ENCODE measurements at places on chromosomes 1 and 21.
A peak's percentile ranks its signal among the peaks of the same experiment; 100 is the strongest.

- peak; percentile 94 for DNase-seq
These were observed 1.5 kb upstream of the PTP4A2 start for GRCh38 chr1:31939484-31940329.

GRCh38 chr1:100528871-100529270, 9.1 kb upstream of the GPR88 start:
- no peak for DNase-seq

DNA sequence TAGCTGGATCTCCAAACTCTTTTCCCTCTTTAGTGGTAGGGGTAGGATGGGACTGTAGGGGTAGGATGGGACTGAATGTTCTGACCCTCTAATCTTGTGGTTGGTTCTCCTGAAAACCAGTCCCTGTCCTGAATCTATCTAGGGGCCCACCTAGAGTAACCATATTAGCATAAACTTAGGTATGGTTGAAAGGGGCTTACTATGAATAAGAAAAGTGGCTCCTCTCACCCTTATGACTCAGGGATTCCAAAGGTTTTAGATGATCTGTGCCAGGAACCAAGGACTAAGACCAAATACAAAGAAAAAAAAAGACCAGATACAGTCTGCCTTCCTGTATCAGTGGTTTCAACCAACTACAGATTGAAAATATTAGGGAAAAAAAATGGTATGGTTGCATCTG, 28.9 kb downstream of the RNF2 start:
- peak; percentile 80 for DNase-seq

DNA sequence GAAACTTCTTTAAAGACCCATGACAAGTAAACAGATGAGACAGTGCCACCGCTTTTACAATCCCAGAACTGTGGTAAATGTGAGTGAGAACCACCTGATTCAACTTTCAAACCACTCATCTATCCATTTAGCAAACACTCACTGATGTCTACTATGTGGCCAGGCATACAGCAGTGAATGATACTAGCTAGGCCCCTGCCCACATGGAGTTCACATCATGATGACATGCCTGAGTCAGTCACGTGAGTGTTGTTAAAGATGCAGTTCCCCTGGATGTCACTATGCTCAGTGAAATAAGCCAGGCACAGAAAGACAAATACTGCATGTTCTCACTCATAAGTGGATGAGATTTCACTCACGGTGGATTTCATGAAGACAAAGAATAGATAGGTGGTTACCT, 28.4 kb downstream of the STX6 start:
- no peak for DNase-seq

GRCh38 chr21:29640080-29640508, 299.7 kb downstream of the GRIK1 start:
- no peak for DNase-seq

DNA sequence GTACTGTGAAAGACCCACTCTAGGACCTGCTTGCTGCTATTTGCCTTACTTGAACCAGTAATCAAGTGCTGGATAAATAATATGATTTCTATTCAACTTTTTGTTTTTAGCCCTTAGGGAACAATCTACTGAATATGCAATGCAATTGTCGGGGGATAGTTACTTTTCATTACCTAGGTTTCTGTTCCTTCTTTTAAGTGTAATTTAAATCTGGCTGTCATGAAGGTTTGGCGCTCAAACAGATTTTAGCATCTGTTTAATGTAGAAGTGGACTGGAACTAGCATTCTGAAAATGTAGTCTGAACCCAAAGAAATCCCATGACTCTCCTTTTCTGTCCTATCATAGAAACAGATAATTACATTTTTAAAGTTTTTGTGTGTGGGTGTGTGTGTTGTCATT, 4.8 kb downstream of the MGST3 start:
- no peak for DNase-seq

DNA sequence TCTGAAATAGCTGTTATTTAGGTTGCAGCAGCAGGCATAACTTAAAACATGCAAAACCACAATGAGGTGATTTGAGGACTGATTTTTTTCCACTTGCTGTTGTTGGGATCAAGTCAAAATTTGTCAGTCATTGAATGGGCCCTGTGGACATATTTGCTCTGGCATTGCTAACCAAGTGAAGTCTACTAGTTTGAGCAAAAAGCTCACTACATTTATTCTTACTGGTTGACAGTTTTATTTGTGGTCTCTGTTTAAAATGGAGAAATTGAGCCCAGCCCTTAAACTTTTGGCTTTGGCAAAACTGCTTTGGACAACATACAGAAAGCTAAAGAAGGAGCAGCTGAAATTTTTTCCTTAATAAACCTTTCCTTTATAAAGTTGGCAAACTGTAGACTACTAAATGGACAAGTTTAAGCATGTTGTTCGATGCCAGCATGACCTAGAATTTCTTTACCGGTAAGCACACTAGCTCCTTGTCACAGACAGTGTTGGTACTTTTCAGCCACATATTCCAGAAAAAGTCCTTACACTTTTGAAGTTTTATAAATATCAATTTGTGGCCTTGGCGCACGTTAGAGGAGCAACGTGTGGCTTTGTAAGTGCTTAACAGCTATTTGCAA, 234.6 kb downstream of the USP25 start:
- no peak for DNase-seq

- peak; percentile 79 for DNase-seq
These were observed at the start of gene AGTRAP for GRCh38 chr1:11735854-11736745. Gene AGTRAP (plus strand): TSS chr1:11736136. CDS start chr1:11736209, 73 bp downstream.

DNA sequence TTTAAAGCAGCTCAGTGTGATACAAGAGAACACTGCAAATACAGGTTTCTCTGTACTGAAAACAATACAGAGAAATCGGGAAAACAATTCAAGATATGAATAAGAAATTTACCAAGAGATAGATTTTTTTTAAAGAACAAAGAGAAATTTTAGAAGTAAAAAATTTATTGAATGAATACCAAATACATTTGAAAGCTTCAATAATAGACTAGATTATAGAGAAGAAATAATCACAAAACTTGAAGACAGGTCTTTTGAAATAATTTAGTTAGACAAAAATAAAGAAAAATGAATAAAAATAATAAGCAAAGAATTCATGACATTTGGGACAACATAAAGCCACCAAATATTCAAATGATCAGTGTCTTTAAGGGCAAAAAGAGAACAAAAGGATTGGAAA, 13.6 kb upstream of the FMO4 start:
- DNase-seq: no peak

DNA sequence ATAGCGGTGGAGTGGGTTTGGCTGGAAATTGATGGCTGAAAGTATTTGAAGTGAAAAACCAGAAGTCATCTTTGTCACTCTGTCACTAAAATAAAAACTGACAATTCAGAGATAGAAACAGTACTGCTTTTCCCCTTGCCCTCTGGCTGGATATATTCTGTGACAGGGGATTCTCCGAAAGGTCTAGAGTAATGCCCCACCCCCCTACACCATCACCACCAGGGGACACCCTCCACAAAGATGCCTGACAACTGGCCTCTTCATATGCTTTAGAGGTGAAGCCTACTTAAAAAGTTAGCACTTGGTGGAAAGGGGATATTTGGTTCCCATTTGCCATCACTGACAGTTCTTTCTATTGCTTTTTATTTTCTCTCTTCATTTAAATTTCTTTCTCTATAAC, 73.5 kb downstream of the SGIP1 start:
- no peak for DNase-seq

DNA sequence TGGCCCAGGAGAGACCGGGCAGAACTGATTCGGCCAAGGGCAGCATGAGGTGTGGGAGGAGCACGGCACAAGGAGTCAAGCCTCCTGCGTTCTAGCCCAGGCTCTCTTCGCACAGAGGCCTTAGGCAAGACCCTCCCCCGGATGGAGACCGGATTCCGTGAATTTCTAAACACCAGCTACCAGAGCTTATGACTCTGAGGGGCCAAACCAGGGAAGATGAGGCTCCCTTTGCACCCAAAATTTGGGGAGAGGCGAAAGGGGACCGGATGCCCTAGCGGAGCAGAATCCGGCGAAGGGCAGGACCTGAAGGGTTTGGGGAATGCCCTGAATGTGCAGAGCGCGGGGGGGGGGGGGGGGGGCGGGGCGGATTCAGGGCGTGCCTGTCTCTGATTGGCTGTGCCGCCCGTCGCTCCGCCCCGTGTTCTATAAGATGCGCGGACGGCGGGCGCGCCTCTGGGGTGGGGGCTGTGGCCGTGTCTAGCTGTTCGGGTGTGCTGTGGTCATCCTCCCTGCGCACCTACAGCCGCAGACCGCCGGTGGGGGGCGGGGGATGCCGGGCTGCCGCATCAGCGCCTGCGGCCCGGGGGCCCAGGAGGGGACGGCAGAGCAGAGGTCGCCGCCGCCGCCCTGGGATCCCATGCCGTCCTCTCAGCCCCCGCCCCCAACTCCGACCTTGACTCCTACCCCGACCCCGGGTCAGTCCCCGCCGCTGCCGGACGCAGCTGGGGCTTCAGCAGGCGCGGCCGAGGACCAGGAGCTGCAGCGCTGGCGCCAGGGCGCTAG, at the start of gene TRNP1:
Gene TRNP1 (plus strand): TSS at position 456 of the 783 bp plus-strand sequence. CDS start 95 bp downstream, at position 551.
- peak; percentile 86 for DNase-seq

- no peak for DNase-seq
These were observed 181.8 kb downstream of the RRAGC start for GRCh38 chr1:38677756-38678155.

DNA sequence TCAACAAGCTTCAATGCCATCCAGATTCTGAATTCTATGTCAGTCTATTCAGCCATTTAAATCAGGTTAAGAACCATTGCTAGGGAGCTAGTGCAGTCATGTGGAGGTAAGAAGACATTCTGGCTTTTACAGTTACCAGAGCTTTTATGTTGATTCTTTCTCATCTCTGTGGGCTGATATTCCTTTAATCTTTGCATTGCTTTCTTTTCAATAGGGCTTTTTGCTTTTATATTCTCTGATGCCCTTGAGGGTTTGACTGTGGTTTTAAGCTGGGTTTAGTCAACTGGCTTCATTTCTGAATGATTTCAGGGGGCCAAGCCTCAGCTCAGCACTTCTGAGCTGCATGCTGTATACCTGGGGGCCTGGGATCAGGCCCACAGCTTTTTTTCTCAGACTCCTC, 51.0 kb upstream of the GORAB start:
- DNase-seq: no peak

- DNase-seq: no peak
These were observed 345.7 kb downstream of the ZNF326 start for GRCh38 chr1:90340606-90341005.

DNA sequence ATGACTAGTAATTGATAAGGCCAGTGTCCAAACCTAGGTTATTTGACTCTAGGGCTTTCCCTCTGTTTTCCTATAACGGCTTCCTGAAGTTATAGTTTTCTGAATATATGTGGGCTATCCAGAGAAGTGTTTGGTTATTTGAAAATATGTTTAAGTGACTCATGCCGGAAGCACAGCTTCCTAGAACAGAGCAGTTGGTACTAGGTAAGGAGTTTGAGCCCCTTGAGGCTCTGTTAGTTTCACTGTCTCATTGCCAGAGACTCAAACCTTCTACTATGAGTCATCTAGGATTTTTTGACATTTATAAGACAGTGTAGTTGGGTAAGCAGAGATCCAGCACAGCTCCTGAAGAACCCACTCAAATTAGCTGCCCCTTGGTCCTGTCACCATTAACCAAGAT, 27.1 kb upstream of the LEPR start:
- peak; percentile 37 for DNase-seq

- DNase-seq: peak; percentile 31
These were observed 90.5 kb downstream of the LIPI start for GRCh38 chr21:14120091-14120734.

DNA sequence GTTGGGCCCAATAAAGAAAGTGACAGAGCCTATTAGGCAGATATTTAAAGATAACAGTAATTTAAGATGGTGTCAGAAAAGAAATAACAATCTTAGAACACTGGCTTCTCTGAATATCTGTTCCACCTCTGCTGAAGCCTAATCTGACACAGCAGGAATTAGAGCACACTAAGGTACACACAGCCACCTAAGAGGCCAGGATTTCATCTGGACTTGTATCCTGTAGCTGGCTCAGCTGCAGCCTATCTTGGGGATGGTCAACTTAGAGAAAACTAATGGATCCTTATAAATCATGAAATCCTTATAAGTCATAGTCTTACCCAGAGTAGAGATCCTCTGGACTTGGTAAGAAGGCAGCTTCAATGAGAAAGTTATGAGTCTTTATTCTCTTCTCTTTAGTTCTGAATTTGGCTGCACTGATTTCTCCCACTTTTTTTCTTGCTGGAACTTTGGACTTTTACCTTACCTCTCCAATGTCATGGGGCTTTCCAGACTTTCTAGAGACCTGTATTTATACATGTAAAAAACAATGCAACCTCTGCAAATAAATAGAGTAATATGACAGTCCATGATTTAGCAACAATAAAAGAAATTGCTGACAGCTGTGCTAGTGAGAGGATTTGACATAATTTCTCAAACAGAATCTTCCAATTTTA, at the start of gene GBP7:
Gene GBP7 (minus strand): TSS at position 403 of the 656 bp plus-strand sequence. CDS start 4,068 bp downstream, outside the sequence.
- no peak for DNase-seq

GRCh38 chr1:162145280-162145965, 75.9 kb downstream of the NOS1AP start:
- no peak for DNase-seq

- no peak for DNase-seq
These were observed 4.5 kb downstream of the GUCA2B start for GRCh38 chr1:42157667-42158066.

DNA sequence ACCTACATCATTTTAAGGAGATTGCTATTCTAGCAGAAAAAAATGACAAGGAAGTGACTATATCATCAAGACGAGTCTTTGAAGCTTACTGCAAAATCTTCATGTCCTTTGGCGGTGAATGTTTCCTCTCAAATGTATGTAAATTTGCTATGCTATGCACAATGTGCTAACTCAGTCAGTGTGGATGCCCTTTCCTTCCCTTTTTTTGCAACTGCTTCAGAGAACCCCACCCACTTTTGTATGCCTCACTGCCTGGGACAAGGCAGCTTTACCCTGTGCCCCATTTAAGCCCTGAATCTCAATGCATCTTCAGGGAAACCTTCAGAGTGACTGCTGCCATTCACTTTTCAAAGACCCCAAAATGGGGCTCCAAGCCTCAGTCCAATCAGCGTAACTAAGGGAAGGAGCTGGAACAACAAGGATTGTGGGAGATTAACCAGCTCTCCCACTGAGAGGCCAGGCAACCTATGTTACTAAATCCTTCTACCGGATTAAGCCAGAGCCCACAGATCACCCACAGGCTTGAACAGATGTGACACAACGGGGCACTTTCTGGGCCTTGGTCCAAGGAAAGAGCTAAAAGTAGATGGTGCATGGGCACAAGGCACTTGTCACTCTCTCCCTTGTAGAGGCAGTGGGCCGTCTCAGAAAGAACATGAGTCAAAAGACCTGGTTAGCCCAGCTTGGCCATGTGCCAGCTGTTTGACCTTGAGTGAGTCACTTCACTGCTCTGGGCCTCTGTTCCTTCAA, 154.4 kb downstream of the PLPP3 start:
- peak; percentile 79 for DNase-seq

- DNase-seq: no peak
These were observed 8.4 kb downstream of the SNX27 start for GRCh38 chr1:151620286-151620685.

GRCh38 chr21:31872452-31873274, at the start of gene HUNK:
Gene HUNK (plus strand): TSS chr21:31873020. CDS start chr21:31873675, 655 bp downstream.
- no peak for DNase-seq

DNA sequence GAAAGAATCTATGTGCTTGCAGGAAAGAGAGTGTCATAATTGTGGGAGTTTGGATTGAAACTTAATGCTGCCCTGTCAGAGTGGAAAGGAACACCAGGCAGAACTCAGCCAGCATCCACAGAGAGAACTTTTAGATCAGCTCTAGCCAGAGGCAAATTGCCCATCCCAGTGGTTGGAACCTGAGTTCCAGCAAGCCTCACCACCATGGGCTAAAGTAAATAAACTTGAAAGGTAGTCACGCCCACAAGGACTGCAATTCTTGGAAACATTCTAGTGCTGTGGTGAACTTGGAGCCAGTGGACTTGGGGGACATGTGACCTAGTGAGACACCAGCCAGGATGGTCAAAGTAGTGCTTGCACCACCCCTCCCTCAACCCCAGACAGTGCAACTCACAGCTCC, 571.6 kb downstream of the LRRIQ3 start:
- no peak for DNase-seq

GRCh38 chr1:217196616-217197015, 434.3 kb downstream of the GPATCH2 start:
- no peak for DNase-seq
